ENCODE measurements at places on chromosomes 3 and 15.

- no peak for DNase-seq
Measured at GRCh38 chr15:88035381-88035780, 221.2 kb downstream of the NTRK3 start.

GRCh38 chr15:33111041-33111451 lies 83.5 kb downstream of the FMN1 start:
- DNase-seq = no peak

DNA sequence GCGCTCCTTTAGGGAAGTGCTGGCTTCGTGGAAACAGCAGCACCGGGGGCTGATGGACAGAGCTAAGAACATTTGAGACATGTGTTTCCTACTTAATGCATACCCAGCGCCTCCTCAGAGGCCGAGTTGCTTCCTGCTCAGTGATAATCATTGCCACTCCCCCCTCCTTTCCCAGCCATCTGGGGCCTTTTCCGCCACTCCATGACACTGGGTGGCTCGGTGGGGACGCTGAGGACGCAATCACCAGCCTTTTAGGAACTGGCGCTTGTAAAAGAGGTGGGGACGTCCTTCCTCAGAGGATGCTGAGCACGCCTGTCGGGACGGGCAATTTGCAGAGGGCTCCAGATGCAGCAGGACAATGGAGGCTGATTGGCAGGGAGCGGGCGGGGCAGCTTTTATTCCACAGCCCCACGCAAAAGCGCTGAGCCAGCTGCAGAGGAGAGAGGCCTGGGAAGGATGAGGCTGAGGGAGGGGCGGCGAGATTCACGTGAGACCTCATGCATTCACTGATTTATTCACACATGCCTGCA lies 22.2 kb upstream of the IQSEC1 start:
- DNase-seq = no peak

DNA sequence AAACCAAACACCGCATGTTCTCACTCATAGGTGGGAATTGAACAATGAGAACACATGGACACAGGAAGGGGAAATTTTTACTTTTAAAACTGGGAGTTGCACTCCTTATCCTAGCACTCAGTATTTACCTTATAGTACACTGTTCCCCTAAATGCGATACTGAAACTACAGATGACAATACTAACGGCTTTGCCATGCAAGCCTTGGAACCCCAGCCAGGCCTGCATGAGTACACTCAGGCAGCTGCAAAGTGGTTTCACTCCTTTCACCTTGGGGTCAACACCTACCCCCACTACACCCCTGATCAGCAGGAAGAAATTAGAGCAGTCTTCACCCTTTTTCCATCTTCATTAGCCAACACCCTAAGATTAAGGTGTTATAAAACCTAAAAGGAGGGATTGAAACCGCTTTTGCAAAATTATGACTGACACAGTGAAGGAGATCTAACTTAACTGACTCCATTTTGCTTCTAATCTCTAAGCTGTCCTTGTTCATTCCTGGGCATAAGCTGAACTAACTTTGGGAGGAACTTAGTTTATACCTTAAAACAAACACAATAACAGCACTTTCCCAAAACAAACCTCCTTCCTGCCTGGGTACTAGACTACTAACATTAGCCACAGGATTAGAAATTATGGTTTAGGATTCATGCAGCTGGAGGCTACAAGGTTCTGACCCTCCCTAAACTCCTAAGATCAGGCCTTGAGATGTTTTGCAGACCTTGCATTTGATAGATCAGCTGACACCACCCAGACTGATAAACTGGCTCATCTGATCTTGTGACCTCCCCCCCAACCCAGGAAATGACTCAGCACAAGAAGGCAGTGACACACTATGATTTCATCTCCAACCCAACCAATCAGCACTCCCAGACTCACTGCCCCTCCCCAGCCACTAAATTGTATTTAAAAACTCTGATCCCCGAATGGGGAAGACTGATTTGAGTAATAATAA lies 452.1 kb upstream of the PPP2R3A start:
- no peak for DNase-seq

DNA sequence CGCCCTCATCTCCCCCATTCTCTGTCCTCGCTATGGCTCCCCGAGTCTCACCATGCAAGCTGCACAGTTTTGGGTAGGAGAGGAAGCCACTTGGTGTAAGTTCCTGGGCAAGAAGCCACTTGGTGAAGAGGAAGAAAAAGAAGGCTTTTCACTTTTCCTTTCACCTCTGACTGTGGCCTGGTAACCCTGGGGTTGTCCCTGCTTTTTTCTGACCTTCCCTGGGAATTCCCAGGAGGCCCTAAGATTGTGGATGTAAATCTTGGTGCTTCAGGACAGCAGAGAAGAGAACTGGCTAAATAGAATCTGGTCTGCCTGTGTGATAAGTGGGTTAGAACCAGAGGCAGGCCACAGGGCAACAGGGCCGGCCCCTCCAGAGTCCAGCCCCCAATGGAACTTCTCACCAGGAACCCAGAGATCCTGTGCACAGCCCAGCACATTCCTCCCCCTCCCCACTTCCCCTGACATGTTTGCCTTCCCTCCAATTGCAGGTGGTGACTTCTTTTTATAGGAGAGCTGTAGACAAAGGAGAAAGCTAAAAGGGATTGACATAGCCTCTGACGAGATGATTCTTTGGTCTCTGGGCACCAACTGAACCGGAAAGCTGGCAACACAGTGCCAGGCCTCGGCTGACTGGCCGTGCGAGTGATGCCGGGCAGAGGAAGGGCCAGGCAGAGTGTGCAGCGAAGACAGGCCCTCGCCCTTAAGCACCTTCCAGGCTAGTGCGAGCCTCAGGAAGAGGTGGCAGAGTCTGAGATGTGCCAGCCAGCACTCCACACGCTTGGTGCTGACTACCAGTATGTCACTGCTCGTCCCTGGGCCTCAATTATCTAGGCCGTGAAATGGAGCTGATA lies 19.4 kb upstream of the SKOR1 start:
- DNase-seq = no peak

- DNase-seq = no peak
Measured at GRCh38 chr3:185153171-185153771, 411 bp upstream of the C3orf70 start.

- no peak for DNase-seq
Measured at GRCh38 chr3:177906126-177906511, 630.1 kb upstream of the KCNMB2 start.

DNA sequence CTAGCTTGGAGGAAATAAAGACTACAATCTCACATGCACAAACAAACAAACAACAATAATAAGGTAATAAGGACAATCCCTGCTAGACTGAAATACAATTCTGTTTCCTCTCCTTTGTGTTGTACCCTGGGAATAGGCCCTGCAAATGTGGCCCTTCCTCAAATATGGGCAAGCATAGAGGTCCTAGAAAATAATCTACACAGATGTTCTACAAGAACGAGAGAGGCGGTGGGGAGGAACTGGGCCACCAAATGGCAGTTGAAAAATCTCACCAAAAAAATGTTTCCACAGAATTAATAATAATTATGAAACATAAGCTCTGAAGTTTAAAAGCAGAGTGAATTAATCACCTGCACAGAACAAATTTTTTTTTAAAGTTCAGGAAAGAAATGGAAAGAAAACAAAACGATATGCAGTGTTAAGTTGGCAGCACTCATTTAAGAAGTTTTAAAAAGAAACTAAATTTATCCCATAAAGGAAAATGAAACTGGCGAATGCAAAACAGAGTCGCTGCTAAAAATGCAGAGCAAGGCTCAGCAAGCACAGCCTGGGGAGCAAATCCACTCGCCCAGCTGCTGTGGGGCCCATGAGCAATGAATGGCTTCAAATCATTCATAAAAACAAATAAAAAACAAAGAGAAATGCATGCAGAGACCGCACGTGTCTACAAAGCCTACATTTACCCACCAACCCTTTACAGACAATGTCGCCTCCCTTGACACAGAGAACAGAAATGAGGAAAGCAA lies 475.4 kb downstream of the OCA2 start:
- no peak for DNase-seq

DNA sequence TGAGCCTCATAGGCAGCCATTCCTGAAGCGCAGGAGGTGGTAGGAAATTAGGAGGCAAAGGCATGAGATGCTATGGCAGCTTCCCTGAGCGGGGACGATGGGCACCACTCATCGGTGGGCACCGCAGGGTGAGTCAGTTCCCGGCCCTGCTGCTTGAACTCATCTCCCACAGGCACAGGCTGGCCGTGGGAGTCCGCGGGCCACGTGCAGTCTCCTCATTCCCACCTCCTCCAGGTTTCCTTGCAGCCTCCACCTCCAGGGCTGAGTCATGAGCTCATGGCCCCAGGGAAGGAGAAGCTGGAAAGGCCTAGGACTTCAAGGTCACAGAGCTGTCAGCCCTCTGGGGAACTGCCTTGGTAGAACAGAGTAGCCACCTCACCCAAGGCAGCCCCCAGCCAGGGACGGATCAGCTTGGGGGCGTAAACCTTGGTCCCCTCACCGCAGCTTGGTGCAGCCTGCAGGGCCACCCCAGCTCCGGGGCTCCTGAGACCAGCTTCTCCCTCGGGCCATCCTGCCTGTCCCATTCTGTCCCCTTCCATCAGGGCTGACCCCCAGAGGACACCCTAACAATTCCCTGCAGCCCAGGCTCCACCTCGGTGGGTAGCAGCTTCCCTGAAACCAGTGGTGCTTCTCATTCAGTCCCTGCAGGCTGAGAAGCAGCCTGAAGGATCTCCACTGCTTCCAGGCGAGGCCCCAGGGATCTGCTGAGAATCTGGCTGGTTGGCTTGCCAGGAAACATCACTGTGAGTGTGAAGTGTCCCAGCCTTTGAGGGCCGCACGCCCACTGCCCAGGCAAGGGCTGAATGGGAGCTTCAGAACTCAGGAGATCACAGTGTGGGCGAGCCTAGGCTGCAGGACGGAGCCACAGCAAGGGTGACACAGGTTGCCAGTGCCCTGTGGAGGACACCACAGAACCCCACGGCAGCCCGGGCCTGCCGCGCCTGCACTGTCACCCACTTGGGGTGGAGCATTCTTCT lies 150.7 kb upstream of the MEF2A start:
- DNase-seq = no peak

DNA sequence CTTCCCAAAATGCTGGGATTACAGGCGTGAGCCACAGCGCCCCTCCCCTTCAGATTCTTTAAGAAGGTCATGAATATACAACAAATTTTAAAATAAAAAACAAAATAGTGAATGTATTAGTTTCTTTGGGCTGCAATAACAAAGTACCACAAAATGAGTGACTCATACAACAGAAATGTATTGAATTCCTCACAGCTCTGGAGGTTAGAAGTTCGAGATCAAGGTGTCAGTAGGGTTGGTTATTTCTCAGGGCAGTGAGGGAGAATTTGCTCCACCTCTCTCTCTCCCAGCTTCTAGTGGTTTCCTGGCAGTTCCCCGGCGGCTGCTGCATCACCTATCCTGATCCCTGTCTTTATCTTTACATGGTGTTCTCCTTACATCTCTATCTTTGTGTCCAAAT lies 804.0 kb downstream of the ROBO1 start:
- DNase-seq = no peak

GRCh38 chr3:8712908-8713255 lies 20.7 kb upstream of the CAV3 start:
- DNase-seq = no peak

GRCh38 chr15:70422342-70422741 lies 324.6 kb upstream of the TLE3 start:
- DNase-seq = no peak

DNA sequence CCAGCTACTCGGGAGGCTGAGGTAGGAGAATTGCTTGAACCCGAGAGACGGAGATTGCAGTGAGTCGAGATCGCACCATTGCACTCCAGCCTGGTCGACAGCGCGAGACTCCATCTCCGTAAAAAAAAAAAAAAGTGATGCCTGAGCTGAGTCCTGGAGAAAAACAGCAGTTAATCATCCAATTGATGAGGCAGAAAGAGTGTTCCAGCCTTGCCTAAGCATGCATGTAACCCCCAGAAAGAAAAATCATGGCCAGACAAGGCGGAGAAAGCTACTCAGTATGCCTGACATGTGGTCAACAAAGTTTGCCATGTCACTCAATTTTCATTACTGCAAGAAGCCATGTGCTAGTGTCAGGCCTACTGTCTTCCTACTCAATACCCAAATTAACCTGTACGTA lies 593.1 kb upstream of the MDFIC2 start:
- no peak for DNase-seq

DNA sequence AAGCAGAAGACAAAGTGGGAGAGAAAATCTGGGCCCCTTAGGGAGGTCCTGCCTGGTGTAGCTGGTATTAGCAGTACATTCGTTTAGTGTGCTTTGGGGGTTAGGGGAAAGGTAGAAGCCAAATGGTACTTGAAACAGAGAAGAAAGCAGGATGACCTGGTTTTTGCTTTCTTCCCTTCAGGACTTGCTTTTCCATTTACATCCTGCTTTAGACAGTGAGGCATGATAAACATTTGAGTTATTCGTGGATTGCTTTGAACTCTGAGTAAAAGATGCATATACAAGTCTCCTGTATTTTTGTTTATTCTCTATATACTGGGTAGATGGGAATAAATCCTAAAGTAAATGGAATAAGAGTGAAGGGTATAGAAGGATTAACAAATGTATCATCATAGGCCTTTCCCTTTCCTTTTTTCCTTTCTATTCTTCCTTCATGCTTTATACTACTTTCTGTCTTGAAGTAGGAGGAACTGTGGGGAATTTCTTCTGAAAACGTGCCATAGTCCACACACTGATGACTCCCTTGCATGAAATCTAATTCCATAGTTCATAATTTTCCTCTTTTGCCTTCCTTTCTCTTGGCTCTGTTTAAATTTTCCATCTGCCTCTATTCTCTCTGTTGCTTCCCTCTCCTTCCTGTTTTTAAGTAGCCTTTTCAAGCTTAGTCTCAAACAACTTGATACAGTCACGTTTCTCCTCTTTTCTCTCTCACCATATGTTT lies 139.5 kb upstream of the RBMS3 start:
- DNase-seq = no peak

DNA sequence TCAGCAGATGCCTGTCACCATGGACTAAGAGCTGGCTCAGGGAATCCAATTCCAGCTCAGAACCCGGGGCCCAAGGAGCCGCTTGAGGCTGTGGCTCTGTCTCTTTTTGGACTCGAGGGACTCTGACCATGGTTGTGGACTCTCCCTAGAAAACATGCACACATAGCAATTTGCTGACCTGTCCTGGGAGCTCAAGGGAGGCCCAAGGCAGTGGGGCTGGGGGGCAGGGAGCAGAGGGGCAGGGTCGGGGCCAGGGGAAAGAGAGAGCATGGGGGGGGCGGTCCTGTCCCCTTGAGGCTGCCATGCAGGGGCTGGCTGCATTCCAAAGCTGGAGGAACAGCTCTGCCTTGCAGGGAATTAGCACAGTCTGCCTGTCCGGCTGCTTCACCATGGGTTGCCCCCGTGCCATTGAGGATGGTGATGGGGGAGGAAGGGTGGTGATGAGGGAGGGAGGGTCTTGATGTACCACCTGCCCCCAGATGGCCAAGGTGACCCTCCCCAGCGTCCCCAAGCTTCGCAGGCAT lies 190.1 kb downstream of the GOLGA6L6 start:
- DNase-seq = no peak

- DNase-seq = no peak
Measured at GRCh38 chr3:3464131-3464530, 284.6 kb upstream of the CRBN start.

DNA sequence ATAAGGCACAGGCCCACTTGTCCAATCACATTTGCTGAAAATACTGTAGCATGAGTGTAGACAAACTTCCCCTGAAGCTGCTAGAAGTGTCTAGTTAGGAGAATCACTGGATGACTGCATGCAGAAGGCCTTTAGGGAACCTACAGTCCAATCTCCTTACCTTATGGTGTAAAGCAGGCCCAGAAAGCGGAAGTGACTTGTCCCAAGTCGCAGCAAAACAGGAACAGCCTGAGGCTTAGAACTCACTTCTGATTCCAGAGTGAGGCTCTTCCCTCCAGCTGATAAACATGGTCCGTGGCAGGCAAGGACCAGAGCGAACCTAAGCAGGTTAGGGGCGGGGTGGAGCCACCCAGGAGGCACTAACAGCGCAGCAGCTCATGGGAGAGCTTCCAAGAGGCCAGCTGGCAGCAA lies 2.5 kb downstream of the GRAMD2A start:
- DNase-seq = no peak

All from glomerular endothelial cell (primary cell).